ENCODE measurements at places on chromosomes 5 and 9.
A peak's percentile ranks its signal among the peaks of the same experiment; 100 is the strongest.

DNA sequence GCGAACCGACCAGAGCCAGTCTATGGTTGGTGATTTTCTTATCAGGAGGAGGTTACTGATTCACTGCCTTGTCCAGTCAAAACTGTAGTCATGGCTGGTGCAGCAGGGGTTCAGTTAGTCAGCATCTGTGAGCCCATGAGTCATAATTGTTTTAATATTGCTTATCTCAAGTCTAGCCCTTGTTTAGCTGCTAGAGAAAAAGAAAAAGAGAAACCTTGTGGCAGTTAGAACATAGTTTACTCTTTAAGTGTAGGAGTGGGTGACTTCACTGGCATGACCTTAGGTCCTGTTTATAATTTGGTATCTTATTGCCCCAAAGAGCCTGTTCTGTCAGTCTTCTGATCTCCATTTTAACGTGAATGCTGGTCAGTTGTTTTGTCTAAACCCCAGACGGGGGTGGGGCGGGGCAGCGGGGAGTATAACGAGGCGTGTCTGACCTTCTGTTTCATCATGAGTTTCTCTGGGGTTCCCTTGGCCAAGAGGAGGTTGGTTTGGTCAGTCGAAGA is 76.9 kb upstream of the NFIL3 start:
- DNase-seq, result no peak

DNA sequence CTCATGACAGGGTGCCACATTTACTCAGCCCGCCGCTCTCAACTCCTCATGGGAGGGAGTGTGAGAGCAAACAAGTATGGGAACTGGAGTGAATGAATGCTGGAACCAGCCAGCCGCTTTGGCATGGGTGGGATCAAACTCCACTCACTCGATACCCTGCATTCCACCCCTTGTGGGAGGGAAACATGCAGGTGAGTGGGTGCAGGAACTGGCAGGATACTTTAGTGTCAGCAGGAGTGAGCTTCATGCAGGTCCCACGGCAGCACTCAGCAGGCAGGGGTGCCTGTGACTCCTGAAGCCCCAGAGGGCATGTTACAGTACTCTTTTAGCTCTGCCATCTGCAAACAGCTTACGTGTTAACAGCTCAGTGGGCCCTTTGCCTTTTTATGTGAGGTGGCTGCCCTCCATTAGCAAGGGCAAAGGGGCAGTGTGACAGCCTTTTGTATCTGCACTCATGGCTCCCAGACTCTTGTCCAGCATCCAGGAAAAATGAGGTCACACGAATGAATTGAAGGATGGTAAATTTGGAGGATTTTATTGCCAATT is 433.2 kb upstream of the NMUR2 start:
- no peak for DNase-seq

DNA sequence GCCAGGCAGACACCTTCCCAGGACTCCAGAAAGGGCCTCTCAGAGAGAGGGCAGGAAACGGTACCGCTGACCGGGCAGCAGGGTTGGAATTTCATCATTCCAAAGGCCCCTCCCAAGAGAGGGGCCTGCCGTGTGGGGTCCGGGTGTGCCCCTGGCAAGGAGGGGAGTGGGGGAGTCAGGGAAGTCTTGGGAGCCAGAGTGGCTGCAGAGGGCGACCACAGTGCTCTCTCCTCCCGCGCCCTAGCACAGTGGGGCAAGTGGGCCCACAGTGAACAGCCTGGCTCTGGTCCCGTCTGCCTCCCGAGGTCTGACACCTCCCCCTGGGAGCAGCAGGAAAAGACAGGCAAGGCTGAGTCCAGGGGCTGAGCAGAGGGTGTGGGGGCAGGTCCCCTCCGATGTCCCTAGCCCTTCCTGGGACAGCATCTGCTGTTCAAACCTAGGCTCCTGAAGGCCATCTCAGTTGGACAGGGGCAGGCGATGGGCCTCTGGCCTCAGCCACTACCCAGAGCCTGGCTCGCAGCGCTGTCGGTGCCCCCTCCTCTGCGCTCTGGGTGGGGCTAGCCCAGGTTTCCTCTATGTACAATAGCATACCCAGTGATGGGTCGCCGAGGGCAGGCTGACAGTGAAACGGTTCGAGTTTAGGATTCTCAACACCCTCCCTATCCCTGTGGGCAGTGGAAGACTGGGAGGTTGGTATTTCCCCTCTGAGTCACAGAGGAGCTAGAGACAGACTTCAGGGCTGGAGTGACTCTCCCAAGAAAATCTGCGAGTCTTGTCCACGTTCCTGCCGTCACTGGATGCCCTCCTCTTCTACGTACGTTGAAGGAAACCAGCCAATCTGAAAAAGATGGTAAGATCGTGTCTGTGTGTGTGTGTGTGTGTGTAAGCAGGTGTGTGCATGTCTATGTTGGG is 25.4 kb upstream of the SARDH start:
- no peak for DNase-seq

- DNase-seq, result no peak
Measured at GRCh38 chr5:124330595-124331220, 415.7 kb downstream of the ZNF608 start.

DNA sequence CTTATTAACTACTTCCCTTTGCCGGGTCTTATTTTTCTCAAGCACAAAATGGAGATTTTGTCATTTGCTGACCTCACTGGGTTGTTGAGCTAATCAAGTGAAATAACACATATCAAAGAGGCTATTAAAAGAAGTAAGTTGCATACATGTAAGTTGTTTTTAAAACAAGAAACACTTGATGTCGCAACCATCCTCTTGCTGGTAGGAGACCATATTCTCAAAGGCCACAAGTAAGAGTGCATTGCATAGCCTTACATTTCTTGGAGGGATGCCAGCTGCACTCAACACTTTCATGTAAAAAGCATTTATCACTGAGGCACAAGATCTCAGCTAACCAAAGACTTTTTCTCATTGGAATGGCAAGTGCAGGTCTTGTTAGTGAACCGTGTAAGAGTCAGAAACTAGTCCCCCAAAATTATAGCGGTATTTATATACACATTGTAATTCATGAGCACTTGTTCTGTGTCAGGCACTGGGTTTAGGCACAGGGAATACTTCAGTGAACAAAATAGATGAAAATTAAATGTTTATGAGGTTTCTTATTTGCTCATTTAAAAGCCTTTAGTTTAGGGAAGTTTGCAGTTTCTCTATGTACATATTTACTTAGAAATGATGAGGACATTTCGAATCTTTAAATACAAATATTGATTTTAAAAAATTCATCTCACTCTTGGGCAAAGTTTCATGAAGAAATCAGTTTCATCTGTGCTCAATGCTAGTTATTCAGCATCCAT is 72.0 kb downstream of the ZFAND5 start:
- DNase-seq, result peak; percentile 91

DNA sequence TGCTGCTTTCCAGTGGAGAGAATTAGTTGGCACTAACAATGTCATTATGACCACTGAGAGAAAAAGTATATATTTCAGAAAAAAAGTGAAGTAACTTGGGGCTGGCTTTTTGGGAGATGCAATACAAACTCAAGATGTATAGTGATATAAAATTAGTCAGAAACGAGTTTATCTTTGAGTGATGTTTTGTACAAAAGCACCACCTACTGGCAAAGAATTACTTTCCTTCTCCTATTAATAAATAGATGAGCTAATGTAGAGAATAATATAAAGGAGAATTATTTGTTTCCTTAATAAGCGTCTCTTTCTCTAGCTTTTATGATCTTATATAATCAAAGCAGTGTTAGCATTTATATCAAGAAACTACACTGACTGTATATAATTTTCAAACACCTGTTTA is 158.8 kb downstream of the MEF2C start:
- peak; percentile 48 for DNase-seq

DNA sequence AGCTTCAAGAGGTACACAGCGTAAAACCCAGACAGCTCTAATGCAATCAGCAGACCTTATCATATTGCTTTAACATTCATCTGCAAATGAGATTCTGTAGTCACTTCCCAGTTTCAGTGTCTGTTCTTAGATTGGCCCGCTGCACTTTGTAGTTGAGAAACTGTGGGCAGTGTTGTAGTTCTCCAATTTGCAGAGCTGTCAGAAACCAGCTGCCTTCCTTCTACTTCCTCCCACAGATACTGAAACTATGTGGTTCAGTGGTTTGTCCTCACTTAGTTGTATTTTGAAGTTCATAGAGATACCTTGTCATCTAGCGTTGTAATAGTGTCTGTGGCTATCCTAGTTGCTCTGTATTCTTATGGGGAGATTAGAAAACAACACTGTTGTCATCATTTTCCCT is 39.6 kb upstream of the TRIM36 start:
- no peak for DNase-seq

GRCh38 chr5:112973036-112973435 is 3.6 kb upstream of the DCP2 start:
- DNase-seq, result no peak

DNA sequence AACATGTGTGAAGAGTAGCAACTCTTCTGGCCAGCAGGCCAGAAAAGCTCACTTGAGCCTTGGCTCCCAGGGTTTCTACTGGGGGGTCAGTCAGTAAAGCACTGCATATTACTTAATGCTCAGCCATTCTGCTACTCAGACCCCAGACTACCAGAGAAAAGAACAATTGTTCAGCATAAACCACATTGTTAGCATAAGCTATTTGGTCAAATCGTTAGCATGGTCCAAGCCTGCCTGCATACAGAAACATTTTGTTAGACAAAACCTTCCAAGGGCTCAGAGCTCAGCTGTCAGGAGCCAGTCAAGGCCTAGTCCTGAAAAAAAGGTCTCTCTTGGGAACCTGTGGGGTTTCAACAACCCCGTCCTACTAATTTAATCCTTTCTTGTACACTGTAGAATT is 449.3 kb downstream of the PRR16 start:
- no peak for DNase-seq

GRCh38 chr9:99286536-99286935 is 64.5 kb downstream of the SEC61B start:
- no peak for DNase-seq

DNA sequence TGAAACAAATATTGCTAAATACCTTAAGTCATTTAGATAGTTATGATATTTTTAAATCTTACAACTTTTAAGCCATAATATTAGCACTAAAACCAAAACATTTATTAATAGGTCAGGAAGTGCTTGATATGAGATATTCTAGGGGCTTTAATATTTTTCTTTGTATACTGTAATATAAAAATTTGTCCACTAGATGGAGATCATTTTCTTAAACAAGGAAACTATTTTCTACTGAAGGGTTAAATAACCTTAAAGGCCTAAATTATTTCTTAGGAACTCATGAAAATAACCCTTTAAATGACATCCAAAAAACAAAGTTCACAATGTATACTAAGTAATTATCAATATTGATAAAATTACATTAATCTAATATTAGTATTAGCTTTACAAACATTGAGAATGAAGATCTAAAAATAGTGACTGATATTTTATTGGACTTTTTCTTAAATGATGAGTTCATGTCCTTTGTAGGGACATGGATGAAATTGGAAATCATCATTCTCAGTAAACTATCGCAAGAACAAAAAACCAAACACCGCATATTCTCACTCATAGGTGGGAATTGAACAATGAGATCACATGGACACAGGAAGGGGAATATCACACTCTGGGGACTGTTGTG is 635.7 kb downstream of the RAB3C start:
- DNase-seq, result peak; percentile 49

GRCh38 chr5:113249206-113249605 is 185.6 kb downstream of the TSSK1B start:
- DNase-seq, result no peak

- DNase-seq, result no peak
Measured at GRCh38 chr5:83388608-83389007, 82.9 kb upstream of the VCAN start.

DNA sequence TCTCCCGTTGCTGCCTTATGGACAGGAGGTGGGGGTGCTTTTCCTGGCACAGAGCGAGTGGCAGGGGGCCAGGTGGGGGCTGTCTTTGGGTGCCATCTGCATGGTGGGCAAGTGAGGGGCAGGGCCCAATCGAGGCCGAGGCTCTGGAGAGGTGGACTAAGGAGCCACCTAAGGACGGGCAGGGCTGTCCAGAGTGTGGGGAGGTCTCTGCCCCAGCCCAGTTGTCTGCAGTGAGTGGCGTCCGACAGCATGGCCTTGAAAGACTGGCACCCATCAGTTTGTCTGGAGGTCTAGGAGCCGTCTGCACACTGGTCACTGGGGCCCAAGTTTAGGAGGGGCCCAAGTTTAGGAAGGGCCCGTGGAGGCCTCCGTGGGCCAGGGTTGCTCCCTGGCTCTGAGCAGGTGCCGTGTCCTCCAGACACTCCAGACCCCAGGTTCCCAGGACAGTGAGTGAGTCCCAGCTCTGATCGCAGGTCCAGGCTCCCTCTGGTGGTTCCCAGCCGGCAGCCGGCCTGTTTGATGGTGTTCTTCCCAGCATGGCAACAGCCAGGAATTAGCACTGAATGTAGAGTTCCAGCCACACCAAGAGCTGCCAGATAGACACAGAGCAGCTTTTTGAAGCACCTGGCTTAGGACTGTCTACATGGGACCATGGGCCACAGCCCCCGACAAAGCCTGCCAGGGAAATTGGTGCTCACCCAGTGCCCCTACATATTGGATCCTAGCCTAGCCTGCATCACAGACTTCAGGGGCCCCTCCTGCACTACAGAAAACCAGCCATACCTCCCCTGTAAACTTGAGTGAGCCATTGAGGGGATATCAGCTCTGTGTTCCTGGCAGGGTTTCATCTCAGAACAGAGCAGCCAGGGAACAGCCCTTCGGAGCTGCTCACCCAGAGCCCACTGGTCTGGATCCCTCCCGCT is 120.9 kb downstream of the WNK2 start:
- peak; percentile 82 for DNase-seq

GRCh38 chr5:83721953-83722901 is 1.6 kb upstream of the HAPLN1 start:
- peak; percentile 77 for DNase-seq

GRCh38 chr5:163497315-163497714 is 8.1 kb upstream of the MAT2B start:
- DNase-seq, result no peak

- no peak for DNase-seq
Measured at GRCh38 chr9:130626249-130626996, 38.0 kb upstream of the PRDM12 start.

DNA sequence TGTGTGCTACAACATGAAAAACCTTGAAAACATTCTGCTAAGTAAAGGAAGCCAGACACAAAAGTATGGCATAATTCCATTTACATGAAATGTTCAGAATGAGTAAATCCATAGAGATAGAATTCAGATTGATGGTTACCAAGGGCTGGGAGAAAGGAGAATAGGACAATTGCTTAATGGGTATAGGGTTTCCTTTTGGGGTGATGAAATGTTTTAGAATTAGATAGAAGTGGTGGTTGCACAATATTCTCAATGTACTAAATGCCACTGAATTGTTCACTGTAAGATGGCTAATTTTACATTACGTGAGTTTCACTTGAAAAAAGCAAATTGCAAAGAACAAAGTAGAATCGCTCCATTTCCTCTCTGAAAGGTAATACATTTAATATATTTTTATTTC is 43.0 kb upstream of the GAS1 start:
- DNase-seq, result no peak

Data from HT-29 (cell line).